ENCODE measurements at places on chromosomes 1 and 21.

- no peak for DNase-seq
Observed at GRCh38 chr1:17214876-17215544, 10.1 kb downstream of the PADI1 start.

DNA sequence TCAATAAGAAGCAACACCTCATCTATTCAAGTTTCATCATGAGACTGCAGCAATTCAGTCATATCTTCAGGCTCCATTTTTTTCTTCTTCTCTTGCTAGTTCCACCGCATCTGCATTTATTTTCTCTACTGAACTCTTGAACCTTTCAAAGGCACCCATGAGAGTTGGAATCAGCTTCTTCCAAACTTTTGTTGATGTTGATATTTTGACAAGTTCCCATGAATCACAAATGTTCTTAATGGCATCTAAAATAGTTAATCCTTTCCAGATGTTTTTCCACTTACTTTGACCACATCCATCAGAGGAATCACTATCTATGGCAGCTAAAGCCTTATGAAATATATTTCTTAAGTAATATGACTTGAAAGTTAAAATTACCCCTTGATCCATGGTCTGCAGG, 434.3 kb downstream of the GPATCH2 start:
- DNase-seq: no peak

DNA sequence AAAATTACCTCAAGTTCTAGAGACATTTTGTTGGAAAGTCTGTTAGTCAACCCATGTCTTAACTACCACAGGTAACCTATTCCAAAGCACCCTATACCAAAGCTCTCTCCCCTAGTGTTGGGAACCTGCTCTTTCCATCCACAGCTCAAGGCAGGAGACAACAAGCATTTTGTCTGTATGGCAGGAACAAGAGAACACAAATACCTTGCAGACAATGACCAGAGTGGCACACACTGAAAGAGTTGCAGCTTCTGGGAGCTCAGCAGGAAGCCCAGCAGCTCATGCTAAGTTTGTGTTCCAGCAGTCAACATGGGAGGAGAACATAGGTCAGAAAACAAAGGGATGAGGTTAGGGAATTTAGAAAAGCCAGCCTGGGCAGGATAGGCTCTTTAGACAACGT, 300.8 kb downstream of the HHIPL2 start:
- DNase-seq: no peak

- no peak for DNase-seq
Observed at GRCh38 chr21:29641635-29642550, 297.9 kb downstream of the GRIK1 start.

DNA sequence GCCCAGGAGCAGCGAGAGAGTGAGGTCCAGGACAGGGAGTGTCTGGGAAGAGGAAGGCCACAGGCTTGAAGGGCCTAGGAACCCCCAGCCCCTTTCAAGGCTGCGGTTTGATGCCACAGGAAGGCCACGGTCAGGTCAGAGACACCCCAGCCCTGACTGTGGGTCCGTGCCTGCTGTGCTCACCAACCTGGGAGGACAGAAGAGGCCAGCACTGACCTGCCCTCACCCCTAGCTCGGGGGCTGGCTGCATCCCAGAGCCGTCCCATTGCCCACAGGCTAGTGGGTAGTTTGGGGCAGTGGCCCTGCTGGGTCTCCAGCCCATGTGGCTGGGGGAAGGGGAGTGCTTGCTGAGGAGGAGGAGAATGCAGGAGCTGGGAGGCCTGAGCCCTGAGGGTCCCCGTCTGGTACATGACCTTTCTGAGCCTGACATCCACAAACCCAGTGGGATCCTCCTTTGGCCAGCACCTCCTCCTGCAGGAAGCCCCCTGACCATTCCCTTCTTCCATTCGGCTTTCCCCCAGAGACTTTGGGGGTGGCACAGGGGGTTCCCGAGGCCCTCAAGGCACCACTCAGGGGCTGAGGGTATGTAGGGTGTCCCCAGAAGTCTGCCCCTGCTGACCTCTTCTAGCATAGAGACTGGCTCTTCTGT, 54.3 kb downstream of the WNT9A start:
- DNase-seq: no peak

DNA sequence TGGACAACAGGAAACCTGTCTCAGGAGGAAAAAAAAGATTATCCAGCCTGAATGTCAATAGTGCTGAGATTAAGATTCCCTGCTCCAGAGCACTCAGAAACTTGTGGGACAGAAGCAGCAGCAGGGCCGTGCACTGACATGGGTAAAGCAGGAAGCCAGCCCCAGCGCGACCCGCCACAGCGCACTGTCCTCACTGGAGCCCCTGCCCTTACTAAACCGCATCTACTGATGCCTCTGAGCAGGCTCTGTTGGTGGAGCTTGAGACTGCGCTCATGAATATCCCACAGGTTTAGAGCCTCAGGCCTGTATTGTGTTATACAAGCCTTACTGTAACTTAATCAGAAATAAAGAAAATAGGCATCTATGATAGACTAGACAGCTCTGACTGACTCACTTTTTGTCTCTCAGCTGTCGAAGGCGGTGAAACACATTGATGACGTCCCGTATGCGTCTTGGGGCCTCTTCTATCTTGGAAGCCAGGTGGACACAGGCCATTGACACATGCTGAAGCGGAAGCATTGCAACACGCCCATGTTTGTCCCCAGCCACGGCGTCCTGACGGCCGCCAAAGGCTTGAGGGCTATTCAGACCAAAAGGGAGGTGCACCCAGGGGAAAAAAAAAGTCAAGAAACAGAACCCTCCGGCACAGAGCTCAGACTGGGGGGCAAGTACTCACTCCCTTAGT, 1.2 kb downstream of the CCNL2 start:
- DNase-seq: peak; percentile 85

DNA sequence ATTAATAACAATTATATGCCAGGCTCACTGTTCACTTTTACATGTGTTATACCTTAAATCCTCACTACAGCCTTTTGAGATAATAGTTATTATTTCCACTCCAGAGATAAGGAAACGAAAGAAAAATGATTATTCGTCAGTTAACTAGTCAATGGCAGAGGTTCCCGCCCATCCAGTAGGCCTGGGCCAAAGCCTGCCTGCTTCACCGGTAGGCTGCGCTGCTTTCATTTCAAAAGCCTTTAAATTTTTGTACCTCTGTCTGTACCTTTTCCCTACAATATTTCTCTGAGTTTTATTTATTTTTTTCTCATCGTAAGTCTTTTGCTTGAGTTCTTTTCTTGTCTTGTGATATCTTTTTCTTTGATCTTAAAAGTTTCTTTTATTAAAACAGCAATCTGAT, 3.6 kb downstream of the GPR52 start:
- no peak for DNase-seq

DNA sequence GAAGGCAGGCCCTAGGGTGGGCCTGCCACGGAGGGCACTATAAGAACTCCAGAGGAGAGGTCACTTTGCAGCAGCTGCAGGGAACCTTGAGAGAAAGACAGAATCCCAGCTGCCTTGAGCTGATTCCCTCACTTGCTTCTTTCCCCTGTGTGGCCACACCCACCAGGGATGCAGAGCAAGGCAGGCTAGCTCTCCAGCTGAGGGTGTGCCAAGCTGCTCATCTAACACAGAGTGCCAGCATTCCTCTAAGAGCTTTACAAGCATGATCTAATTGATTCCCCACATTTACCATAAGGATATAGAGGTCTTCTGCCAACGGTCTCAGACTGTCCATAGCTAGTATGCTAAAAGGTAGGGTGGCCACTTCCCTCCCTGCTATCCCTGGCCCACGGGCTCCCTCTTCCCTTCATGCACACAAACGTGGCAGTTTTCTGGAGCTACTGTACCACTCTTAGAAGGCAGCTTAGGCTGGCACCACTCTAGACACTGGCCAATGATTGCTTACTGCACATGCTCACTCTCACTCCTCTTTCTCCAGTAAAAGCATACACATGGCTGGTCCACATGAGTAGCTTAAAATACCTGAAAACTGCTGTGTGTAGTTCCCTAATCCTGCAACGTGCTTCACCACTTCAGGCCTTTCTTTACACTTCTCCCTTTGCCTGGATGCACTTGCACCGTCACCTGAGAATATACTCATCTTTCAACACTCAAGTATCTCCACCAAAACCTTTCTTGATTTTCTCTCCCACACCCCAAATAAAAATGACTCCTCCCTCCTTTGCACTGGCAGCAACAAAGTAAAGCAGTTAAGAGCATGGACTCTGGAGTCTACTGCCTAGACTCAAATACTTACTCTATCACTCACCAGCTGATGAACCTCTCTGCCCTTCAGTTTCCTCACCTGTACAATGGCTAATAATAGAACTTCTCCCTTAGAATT, 57.7 kb downstream of the DMAP1 start:
- peak; percentile 49 for DNase-seq

- DNase-seq: no peak
Observed at GRCh38 chr1:46817814-46818213, 19.0 kb downstream of the CYP4B1 start.

GRCh38 chr1:23531562-23532094, 595 bp upstream of the E2F2 start:
- no peak for DNase-seq

- peak; percentile 63 for DNase-seq
Observed at GRCh38 chr1:157496121-157496526, 56.2 kb downstream of the FCRL5 start.

DNA sequence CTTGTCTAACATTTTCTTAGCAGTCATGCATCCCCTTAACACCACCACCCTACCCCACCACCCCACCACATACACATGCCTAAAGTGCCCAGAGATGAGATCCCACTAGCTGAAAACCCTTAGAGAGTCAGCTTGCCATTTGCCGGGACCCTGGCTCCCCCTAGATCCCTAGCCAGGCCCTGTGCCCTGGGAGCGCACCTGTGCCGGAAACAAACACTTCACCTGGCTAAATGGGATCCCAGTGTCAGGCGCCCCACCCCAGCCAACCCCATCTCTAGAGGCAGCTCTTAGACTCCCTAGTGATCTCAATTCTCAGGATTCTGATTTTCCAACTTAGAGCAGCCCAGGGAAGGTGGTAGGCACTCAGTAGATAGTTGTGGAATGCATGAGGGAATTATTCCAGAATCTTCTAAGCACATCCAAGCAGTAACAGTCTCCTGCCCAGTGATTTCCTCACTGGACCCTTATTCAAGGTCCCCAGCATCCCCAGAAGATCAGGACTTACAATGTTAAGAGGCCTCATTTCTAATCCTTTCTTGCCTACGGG, 105.2 kb downstream of the LAMC2 start:
- no peak for DNase-seq

- no peak for DNase-seq
Observed at GRCh38 chr1:4460651-4461050, 193.8 kb upstream of the AJAP1 start.

DNA sequence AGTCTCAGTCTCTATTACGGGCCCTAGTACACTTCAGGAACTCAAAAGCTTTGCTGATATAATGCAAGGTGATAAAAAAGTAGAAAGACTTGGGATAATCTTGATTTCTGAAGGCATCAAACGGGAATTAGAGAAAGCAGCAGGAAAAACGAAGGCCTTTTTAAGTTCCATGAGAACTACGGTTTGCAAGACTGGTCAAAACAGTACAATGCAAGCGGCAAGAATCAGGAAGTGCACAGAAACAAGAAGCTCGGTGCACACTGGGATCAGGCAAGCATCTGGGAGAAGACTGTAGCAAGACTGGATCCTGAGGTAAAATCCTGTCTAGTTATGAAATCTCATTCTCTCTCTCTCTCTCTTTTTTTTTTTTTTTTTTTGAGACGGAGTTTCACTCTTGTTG, 28.6 kb downstream of the NTMT2 start:
- DNase-seq: no peak

DNA sequence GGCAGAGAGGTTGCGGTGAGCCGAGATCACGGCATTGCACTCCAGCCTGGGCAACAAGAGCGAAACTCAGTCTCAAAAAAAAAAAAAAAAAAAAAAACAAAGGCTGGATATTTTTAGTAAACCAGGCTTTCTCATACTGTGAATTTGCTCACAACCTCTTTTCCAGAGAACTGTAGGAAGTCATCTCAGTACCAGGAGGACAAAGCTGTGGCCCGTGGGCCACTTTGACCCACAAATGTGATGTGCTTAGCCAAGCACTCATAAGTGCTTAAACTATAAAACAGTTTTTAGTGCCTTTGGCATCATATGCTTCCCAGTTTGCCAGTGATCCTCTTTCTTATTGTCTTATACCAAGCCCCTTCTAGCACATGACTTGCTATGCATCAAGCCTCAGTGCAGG, 46.5 kb downstream of the RNF11 start:
- no peak for DNase-seq

DNA sequence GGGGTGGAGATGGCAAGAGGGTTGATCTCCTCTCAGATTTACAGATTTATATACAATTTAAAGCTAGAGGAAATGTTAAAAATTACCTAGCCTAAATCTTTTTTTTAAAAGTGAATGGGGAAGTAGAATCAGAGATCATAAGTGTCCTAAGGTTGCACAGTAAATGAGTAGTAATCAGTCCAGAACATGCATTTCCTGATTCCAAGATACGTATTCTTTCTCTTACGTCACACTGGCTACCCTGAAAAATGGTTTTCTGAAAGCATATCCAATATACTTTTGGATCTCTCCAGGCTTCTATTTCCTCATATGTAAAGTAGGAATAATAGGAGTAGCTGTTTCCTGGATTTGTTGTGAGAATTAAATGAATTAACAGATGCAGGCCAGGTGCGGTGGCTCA, 11.7 kb downstream of the GADD45A start:
- DNase-seq: no peak

DNA sequence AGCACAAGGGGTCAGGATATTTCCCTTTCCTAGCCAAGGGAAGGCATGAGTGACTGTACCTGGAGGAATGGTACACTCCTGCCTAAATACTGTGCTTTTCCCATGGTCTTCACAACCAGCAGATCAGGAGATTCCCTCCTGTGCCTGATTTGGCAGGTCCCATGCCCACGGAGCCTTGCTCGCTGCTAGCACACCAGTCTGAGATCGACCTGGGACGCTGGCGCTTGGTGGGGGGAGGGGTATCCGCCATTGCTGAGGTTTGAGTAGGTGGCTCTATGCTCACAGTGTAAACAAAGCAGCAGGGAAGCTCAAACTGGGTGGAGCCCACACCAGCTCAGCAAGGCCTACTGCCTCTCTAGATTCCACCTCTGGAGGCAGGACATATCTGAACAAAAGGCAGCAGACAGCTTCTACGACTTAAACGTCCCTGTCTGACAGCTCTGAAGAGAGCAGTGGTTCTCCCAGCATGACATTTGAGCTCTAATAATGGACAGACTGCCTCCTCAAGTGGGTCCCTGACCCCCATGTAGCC, 486.0 kb upstream of the CHRM3 start:
- DNase-seq: no peak

GRCh38 chr1:110710314-110710713, 35.6 kb upstream of the KCNA3 start:
- no peak for DNase-seq

DNA sequence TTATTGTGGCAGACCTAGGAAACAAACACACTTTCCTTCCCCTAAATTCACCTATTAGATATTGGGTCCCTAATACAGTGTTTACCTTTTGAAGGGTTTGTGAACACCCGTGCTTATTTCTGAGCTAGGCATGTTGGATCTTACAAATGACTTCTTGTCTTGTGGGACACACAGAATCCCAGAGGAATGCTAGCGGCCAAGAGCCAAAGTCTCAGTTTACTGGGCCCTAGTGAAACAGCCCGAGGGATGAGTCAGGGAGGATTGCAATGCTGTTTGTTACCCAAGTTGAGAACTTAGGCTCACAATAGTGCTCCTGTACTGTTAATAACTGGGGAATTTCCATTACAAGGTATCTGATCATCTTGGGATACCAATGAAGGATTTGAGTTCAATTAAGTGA, 100.1 kb upstream of the AKT3 start:
- peak; percentile 82 for DNase-seq
